HCT116 (cell line): ENCODE measurements at places on chromosomes 1 and 21. TPM values are rescaled to one million over a fixed set of nuclear protein-coding genes. Genes with fewer than 3 reads are reported as not detected.
A peak's percentile ranks its signal among the peaks of the same experiment; 100 is the strongest.

The PPIAL4G gene
- total RNA-seq: not detected

The HTR6 gene
- total RNA-seq: 0.57 TPM

- 0 out of 2 replicates have a peak, but pooled peaks cover 4% of the 10 kb centered on the region for H3K36me3 ChIP-seq
- peak within 1 kb of the TSS; percentile 83 for H3K4me3 ChIP-seq
- no peak for DNase-seq
- H3K27ac ChIP-seq: peak within 1 kb of the TSS; percentile 78; the same call in 1 of the 2 replicates
- no peaks in the 10 kb centered on the region for H3K27me3 ChIP-seq
- H3K4me1 ChIP-seq: peaks cover 36% of the 10 kb centered on the region
Observed at GRCh38 chr21:41953831-41954653, at the start of gene C2CD2. C2CD2 (minus strand) TSS chr21:41954018; CDS start chr21:41953648, 370 bp downstream.

DNA sequence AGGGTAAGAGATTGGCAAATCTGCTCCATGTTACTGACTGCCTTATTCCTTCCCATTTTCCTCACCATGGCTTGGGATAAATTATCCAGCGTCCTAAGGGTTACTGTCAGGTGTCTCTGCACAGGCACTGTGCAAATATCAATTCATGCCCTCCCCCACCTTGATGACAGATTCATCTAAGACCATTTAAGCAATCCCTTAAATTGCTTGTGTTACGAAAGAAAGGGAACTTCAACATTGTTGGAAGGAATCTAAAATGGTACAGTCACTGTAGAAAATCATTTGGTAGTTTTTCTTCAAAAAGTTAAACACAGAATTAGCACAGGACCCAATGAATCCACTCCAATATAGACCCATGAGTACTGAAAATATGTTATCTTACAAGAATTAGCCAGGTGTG lies 17.6 kb upstream of the MTARC2 start:
- no peak overlapping the region for H3K4me3 ChIP-seq
- peaks cover 11% of the 10 kb centered on the region for H3K4me1 ChIP-seq
- no peaks in the 10 kb centered on the region for H3K36me3 ChIP-seq
- DNase-seq: no peak
- H3K27me3 ChIP-seq: no peaks in the 10 kb centered on the region

The PRSS38 gene
- total RNA-seq: not detected

The ZBTB7B gene
- 57.0 TPM for total RNA-seq

- no peak for DNase-seq
- H3K4me1 ChIP-seq: no peaks in the 10 kb centered on the region
- H3K36me3 ChIP-seq: no peaks in the 10 kb centered on the region
- H3K27ac ChIP-seq: no peak overlapping the region
Observed at GRCh38 chr1:234881893-234882771, 246.5 kb downstream of the TOMM20 start.

The PKLR gene
- total RNA-seq: 0.17 TPM

- no peak for DNase-seq
- H3K36me3 ChIP-seq: no peaks in the 10 kb centered on the region
- H3K4me3 ChIP-seq: peak overlapping the region; percentile 1; the same call in 1 of the 2 replicates
- H3K27ac ChIP-seq: no peak overlapping the region
Observed at GRCh38 chr1:207423560-207424292, 30.4 kb upstream of the CR2 start.

The WDR64 gene
- not detected for total RNA-seq

The IGFN1 gene
- not detected for total RNA-seq

The MMP23B gene
- total RNA-seq: 8.7 TPM

DNA sequence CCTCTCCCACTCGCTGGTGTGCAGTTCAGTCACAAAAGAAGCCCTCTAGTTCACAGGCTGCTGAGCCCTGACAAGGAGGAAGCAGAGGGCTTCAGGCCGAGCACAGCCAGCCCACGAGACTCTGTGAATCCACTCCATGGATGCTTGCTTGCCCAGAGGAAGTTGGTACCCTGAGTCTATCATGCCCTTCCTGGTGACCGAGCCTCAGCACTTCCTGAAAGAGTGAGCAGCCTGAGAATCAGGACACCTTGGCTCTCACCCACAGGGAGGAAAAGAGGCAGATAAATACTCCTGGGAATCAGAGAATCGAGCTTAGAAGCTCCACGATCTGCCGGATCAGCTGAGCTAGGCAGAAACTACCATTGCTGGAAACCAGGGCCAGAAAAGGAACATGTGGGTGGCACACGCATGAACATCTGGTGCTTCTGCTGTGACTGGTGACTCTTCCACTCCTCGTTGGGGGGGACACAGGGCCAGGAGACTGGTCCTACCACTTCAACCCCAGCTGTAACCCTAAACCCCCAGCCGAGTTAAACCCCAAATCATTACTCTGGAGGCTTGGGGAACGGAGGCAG lies 376.3 kb upstream of the CAMK1G start:
- no peak overlapping the region for H3K4me3 ChIP-seq
- DNase-seq: no peak
- peaks cover 51% of the 10 kb centered on the region for H3K27me3 ChIP-seq
- H3K4me1 ChIP-seq: no peaks in the 10 kb centered on the region
- no peak overlapping the region for H3K27ac ChIP-seq

The S100A12 gene
- not detected for total RNA-seq

GRCh38 chr1:50023292-50024159 lies at the start of gene AGBL4:
AGBL4 (minus strand) TSS chr1:50023954.
- H3K36me3 ChIP-seq: no peaks in the 10 kb centered on the region
- no peak for DNase-seq
- no peak within 1 kb of the TSS for H3K27ac ChIP-seq
- no peaks in the 10 kb centered on the region for H3K27me3 ChIP-seq
- H3K4me1 ChIP-seq: no peaks in the 10 kb centered on the region

- H3K4me1 ChIP-seq: no peaks in the 10 kb centered on the region
- H3K27me3 ChIP-seq: peaks cover 12% of the 10 kb centered on the region; the same call in 1 of the 2 replicates
- no peaks in the 10 kb centered on the region for H3K36me3 ChIP-seq
- H3K4me3 ChIP-seq: no peak overlapping the region
Observed at GRCh38 chr1:201354151-201354900, 23.2 kb downstream of the TNNT2 start.

DNA sequence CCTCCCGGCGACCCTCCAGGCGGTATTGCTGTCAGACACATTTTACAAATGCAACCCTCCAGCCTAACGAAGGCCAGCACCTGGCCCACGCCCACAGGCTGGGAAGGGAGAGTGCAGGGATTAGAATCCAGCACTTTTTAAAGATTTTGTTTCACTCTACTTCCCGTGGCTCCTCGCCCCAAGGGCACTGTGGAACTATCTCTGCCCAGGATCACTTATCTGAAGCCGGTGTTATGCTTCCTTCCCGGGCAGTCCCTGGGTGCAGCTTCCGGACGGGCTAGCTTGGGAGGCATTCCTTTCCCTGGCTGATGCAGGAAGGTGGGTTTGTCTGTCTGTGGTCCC lies 35.8 kb downstream of the CCN1 start:
- no peaks in the 10 kb centered on the region for H3K27me3 ChIP-seq
- H3K4me3 ChIP-seq: no peak overlapping the region
- no peaks in the 10 kb centered on the region for H3K36me3 ChIP-seq
- DNase-seq: no peak
- H3K4me1 ChIP-seq: peaks cover 23% of the 10 kb centered on the region
- no peak overlapping the region for H3K27ac ChIP-seq

- no peaks in the 10 kb centered on the region for H3K36me3 ChIP-seq
- no peak overlapping the region for H3K27ac ChIP-seq
- H3K4me1 ChIP-seq: no peaks in the 10 kb centered on the region
- no peak for DNase-seq
Observed at GRCh38 chr1:100530880-100531487, 7.0 kb upstream of the GPR88 start.

DNA sequence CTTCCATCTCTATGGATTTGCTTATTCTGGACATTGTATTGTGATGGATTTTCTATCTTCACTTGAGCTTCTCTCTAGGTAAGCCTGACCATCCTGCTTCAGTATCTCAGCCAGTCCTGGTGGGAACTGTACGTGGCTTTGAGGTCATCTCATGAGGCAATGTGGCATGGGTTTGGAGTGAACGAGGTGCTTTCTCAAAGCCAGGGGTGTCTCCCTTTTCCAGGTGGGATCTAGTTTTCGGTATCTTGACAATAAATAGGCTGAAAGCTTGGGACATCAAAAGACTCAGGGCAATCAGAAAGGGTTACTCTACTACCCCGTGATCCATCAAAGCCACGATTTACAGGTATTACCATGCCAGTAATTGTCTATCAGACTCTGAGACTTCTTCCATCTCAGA lies 40.8 kb downstream of the AZIN2 start:
- H3K27me3 ChIP-seq: no peaks in the 10 kb centered on the region
- peaks cover 8% of the 10 kb centered on the region for H3K4me1 ChIP-seq
- no peak for DNase-seq
- H3K36me3 ChIP-seq: no peaks in the 10 kb centered on the region; the same call in 1 of the 2 replicates
- no peak overlapping the region for H3K4me3 ChIP-seq

- H3K4me1 ChIP-seq: peaks cover 2% of the 10 kb centered on the region; the same call in 1 of the 2 replicates
- no peaks in the 10 kb centered on the region for H3K27me3 ChIP-seq
- H3K27ac ChIP-seq: no peak overlapping the region
- no peak for DNase-seq
- H3K36me3 ChIP-seq: no peaks in the 10 kb centered on the region
- no peak overlapping the region for H3K4me3 ChIP-seq
Observed at GRCh38 chr1:109978761-109979488, 5.6 kb upstream of the AHCYL1 start.

The OR2M4 gene
- not detected for total RNA-seq

- DNase-seq: no peak
- peaks cover 38% of the 10 kb centered on the region; the same call in 1 of the 2 replicates for H3K36me3 ChIP-seq
- no peak overlapping the region for H3K4me3 ChIP-seq
- no peak overlapping the region for H3K27ac ChIP-seq
- H3K4me1 ChIP-seq: no peaks in the 10 kb centered on the region
- H3K27me3 ChIP-seq: no peaks in the 10 kb centered on the region
Observed at GRCh38 chr1:40267767-40268187, 9.7 kb downstream of the ZMPSTE24 start.

GRCh38 chr1:183730107-183730724 lies 74.7 kb upstream of the RGL1 start:
- DNase-seq: no peak
- H3K36me3 ChIP-seq: no peaks in the 10 kb centered on the region
- H3K4me3 ChIP-seq: no peak overlapping the region

The FMO5 gene
- total RNA-seq: 0.27 TPM

- no peak overlapping the region for H3K4me3 ChIP-seq
- H3K4me1 ChIP-seq: no peaks in the 10 kb centered on the region
- H3K36me3 ChIP-seq: no peaks in the 10 kb centered on the region
- H3K27me3 ChIP-seq: peaks cover 5% of the 10 kb centered on the region; the same call in 1 of the 2 replicates
- no peak for DNase-seq
Observed at GRCh38 chr1:7932524-7933138, 8.0 kb downstream of the TNFRSF9 start.

- no peaks in the 10 kb centered on the region for H3K27me3 ChIP-seq
- no peaks in the 10 kb centered on the region for H3K36me3 ChIP-seq
- H3K4me1 ChIP-seq: peaks cover 5% of the 10 kb centered on the region; the same call in 1 of the 2 replicates
- H3K4me3 ChIP-seq: no peak overlapping the region
- H3K27ac ChIP-seq: no peak overlapping the region
Observed at GRCh38 chr1:9322661-9323244, 30.1 kb downstream of the SPSB1 start.

The RGS8 gene
- not detected for total RNA-seq

The SH2D2A gene
- total RNA-seq: 4.8 TPM

DNA sequence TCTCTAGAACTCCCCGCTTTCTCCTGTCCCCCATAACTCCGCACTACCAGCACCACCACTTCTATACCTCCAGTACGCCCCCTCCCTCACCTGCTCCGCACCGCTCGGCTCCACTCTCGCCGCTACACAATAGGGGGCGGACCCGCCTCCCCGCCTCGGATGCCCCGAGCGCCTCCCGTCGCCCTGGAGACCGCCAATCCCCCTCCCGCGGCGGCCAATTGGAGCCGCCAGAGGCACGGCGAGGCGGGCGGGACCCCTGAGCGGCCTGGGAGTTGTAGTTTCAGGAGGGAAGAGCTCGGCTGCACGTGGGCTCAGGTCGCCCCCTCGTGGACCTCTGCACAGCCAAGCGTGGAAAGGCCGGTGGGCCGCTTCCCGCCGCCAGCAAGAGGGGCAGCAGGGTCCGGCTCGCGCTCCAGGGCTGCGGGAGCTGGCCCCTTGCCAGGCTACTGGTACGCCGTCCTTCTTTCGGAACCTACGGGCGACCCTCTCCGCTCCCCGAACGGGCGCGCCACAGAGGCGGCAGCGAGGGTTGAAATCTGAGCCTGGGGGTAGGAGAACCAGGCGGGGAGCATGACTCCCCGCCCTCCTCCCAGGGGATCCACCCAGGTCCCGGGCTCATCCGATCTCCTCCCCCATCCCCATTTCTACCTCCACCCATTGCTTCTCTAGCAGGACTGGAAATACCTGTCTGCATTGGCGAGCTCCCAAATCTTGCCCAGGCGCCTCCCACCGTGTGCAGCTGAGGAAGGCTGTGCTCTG lies at the start of gene IGSF9:
Gene IGSF9, minus strand, starts transcription at position 131 of the 759 bp plus-strand sequence. CDS start 2,159 bp downstream, outside the sequence.
- H3K4me3 ChIP-seq: peak within 1 kb of the TSS; percentile 63
- H3K4me1 ChIP-seq: peaks cover 14% of the 10 kb centered on the region
- peak within 1 kb of the TSS; percentile 64 for H3K27ac ChIP-seq
- DNase-seq: peak; percentile 78
- no peaks in the 10 kb centered on the region for H3K36me3 ChIP-seq
- no peaks in the 10 kb centered on the region for H3K27me3 ChIP-seq

The SPRR2D gene
- total RNA-seq: 6.9 TPM

The CFHR5 gene
- total RNA-seq: not detected

DNA sequence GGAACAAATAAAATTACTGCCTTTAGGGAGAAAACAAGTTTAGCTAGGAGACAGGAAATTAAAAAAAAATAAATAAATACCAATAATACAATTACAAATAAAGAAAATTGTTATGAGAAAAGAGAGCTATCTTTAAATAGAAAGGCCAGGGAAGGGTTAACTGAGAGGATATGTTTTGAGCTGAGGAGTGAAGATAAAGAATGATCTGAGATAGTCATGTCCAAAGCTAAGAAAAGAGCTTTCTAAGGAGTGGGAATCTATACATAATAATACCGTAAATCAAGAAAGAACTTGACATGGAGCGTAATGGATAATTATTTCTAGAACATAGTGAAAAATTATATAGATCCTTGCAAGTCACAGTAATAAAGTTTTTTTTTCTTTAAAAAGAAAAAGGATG lies 176.5 kb downstream of the NCAM2 start:
- H3K27me3 ChIP-seq: no peaks in the 10 kb centered on the region
- DNase-seq: no peak
- H3K4me3 ChIP-seq: no peak overlapping the region
- no peak overlapping the region for H3K27ac ChIP-seq
